Fibroblast of villous mesenchyme (primary cell): ENCODE measurements at places on chromosomes 7 and 10.

DNA sequence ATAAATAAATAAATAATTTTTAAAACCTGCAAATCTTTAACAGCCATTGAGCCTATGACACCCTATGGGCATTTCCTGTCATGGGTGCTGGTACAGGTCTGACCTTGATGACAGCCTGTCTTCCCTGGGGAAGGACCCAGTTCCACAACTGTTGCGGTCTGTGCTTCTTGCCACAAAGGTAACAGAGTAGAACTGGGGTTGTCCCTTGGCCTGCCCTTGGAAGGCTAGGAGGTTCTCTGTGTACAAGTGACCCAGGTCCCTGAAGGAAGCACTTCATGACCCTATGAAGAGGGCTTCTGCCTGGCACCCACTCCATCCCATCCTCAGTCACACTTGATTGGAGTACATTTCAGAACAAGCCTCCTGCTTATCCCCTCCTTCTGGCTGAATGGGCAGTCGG is 66.9 kb downstream of the OGDH start:
- no peak for DNase-seq

DNA sequence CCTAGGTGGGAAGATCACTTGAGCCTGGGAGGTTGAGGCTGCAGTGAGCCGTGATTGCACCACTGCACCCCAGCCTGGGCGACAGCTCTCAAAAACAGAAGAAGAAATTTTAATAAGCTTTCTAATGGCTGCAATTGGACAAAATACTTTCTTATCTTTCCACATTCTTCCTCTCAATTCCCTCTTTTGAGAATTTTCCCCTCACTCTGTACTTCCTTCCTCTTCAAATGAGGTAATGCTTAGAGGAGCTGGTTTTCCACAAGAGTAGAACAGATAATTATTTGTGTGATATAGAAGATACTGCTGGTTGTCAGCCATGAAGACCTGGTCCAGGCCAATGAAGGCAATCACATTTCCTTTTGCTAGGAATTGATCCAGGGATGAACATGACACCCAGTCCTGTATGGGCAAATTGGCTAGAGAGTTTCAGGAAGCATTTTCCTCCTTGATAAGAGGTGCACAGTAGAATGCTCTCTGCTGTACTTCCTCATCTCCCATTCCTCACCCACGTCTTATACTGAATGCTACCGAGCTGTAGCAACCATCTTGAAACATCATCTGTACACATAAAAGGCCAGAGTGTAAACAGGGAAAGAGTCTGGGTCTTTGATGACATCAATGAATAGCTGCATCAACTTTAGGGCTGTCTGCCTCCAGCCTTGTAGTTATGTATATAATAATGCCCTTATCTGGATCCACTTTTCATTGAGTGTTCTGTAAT is 103.9 kb downstream of the CDK6 start:
- no peak for DNase-seq

GRCh38 chr7:5229451-5230264 is 39.6 kb downstream of the WIPI2 start:
- DNase-seq = no peak

DNA sequence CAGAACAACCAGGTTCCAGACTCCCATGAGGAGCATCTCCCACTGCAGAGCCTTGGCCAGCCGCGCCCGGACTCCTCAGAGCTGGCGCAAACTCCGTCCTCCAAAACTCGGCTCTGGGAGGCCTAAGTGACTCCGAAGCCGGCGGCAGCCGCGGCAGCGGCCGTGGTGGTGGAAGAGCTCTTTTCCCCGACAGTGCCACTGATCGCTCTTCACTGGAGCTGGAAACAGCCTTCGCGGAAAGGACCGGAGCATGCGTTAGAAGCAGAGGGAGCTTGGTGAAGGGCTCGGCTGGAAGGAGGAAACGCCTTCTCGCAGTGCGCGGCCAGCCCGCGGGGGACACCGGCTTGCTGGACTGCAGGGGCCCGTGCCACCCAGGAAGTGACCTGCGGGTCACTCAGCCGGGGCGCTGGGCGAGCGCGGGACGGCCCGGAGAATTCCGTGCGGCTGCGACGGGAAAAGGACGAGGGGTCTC is 5.0 kb upstream of the HOXA13 start:
- DNase-seq = peak; percentile 60

DNA sequence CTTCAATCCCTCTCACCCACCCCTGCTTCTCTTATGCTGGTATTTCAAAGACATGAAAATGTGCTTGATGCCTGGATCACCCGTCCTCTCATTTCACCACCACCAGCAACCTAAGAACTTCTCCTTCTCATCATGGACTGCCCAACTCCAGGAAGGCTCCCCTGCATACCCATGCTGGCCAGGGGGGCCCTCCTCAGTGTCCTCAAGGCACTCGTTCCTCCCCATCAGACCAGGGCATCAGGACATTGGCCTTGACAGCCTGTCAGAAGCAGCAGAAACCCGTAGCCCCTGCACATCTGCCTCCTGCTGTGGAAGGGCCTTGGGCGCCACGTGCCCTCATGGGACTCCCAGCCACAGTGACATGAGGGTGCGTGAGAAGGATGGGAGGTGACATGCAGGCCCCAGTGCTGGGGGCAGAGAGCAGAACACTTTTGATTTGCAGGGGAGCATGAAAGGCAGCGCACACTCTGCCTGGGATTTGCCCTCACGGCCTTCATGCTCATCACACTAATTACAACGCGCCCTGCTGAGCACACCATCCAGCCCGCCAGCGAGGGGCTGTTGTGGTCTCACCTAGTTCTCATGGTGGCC is 1.9 kb upstream of the HSPA12A start:
- no peak for DNase-seq

GRCh38 chr7:138891446-138891810 is 89.8 kb downstream of the KIAA1549 start:
- peak; percentile 91 for DNase-seq

GRCh38 chr7:39410582-39410981 is 155.6 kb upstream of the YAE1 start:
- no peak for DNase-seq

DNA sequence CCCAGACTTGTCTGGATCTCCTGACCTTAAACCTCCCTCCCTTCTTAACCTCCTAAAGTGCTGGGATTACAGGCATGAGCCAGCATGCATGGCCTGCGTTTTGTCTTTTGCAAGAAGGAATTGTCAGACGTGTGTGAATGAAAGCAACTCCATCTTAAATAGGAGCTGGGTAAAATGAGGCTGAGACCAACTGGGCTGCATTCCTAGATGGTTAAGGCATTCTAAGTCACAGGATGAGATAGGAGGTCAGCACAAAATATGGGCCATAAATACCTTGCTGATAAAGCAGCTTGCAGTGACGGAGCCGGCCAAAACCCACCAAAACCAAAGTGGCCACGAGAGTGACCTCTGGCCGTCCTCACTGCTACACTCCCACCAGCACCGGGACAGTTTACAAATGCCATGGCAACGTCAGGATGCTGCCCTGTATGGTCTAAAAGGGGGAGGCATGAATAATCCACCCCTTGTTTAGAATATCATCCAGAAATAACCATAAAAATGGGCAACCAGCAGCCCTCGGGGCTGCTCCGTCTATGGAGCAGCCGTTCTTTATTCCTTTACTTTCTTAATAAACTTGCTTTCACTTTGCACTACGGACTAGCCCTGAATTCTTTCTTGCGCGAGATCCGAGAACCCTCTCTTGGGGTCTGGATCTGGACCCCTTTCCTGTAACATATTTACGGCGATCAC is 41.2 kb upstream of the SDK1 start:
- peak; percentile 81 for DNase-seq

DNA sequence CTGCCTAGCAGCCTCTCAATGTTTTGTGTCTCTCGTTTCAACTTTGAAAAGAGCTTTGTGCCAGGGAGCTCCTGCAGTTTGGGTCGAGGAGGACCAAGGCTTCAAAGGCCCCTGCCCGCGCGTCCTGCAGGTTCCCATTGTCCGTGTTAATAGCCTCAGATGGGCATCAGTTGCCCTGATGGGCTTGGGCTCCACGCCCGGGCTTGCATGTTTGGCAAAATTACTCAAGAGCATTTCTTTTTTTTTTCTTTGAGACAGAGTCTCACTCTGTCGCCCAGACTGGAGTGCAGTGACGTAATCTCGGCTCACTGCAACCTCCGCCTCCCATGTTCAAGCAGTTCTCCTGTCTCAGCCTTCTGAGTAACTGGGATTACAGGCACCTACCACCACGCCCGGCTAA is 636.6 kb downstream of the SDK1 start:
- DNase-seq = no peak
